IPS DF 6.9 (cell line): ENCODE measurements at places on chromosomes 11 and 22.

DNA sequence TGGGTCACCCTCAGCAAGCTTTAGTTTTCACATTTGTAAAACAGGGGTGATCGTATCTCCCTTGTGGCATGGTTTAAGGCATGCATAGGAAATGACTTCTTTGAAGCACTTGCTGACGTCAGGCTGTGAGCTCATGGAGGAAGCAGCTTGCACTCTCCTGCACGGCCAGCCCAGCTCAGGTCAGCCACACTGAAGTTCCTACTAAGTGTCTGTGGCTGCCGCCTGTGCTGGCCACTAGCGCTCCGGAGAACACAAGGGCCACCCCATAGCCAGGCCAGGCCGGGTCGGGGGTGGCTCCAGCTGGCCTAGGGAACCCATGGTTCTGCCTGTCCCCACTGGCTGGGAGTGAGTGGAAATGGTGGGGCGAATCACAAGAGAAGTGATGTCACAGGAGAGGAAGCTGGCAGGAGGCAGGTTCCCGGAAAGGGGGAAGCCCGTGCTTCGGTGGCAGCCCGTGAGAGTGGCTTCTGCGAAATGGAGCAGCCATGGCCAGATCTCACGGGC is 28.2 kb downstream of the KCTD17 start:
- DNase-seq: no peak
- no peaks in the 10 kb centered on the region for H3K4me1 ChIP-seq

DNA sequence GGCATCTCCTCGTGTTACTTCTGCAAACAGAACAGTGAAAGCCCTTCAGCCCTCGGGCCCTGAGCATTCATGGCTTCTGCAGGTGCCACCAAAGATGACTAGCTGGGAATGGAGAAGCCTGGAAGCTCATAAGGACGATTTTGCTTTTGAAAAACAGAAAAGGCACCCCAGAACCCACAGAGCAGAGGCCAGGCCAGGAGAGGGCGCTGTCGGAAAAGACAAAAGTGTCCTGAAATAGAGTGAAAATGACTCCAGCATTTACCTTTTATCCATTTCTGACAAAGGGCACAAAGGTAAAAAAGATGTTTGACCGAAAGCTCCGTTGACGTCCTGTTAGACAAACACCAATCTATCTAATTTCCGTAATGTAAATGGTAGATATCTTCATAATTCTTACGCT is 37.6 kb downstream of the ZNF195 start:
- no peak overlapping the region for H3K27ac ChIP-seq
- no peaks in the 10 kb centered on the region for H3K4me1 ChIP-seq
- H3K4me3 ChIP-seq: no peak overlapping the region
- DNase-seq: no peak
- H3K27me3 ChIP-seq: no peaks in the 10 kb centered on the region

GRCh38 chr11:130209128-130209932 is 49.7 kb downstream of the ST14 start:
- no peaks in the 10 kb centered on the region for H3K4me1 ChIP-seq
- no peak overlapping the region for H3K4me3 ChIP-seq
- H3K27me3 ChIP-seq: no peaks in the 10 kb centered on the region
- no peak for DNase-seq
- H3K27ac ChIP-seq: no peak overlapping the region

GRCh38 chr22:37340331-37341262 is 58.3 kb downstream of the CYTH4 start:
- no peaks in the 10 kb centered on the region for H3K27me3 ChIP-seq
- DNase-seq: no peak
- no peak overlapping the region for H3K27ac ChIP-seq
- no peak overlapping the region for H3K4me3 ChIP-seq

DNA sequence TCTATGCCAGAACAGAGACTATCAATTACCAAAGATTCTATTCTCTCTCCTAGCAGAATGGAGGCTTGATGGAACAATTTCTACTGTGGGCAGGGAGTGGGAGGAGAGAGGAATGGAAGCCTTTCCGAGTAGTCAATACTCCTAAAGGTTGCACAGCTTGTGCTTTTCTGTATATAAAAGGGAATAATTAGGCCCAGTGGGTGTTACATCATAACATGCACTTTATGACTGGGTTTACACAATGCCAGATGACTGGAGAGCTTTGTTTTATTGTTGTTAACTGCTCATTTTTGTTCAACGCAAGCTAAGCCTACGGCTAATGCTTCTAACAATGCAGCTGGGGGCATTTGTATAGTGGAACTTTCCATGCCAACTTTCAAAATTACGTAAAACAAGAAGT is 2237.9 kb upstream of the RAG2 start:
- DNase-seq: no peak
- no peak overlapping the region for H3K27ac ChIP-seq
- H3K4me3 ChIP-seq: no peak overlapping the region
- no peaks in the 10 kb centered on the region for H3K4me1 ChIP-seq
- H3K36me3 ChIP-seq: no peaks in the 10 kb centered on the region
- H3K27me3 ChIP-seq: no peaks in the 10 kb centered on the region

- H3K4me3 ChIP-seq: no peak overlapping the region
- peaks cover 3% of the 10 kb centered on the region for H3K4me1 ChIP-seq
- H3K27me3 ChIP-seq: no peaks in the 10 kb centered on the region
- no peak for DNase-seq
These were observed 12.4 kb upstream of the SYN3 start for GRCh38 chr22:33070600-33070999.

DNA sequence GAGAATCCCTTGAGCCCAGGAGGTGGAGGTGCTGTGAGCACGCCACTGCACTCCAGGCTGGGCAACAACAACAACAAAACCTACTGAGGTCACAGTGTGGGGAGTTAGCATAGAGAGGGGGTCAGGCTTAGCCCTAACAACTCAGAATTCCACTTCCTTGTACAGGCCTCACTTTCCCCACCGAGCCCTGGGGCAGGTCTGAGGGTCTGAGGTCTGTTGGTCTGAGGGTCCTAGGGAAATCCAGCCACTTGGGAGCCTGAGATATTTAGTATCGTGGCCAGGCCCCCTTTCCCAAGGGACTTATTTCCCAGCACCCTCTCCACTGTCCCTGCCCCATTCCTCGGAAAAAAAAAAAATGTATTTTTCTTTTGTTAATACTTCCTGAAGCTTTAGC is 34.8 kb upstream of the HORMAD2 start:
- no peaks in the 10 kb centered on the region for H3K27me3 ChIP-seq
- no peaks in the 10 kb centered on the region for H3K4me1 ChIP-seq
- H3K27ac ChIP-seq: no peak overlapping the region
- no peaks in the 10 kb centered on the region for H3K36me3 ChIP-seq

DNA sequence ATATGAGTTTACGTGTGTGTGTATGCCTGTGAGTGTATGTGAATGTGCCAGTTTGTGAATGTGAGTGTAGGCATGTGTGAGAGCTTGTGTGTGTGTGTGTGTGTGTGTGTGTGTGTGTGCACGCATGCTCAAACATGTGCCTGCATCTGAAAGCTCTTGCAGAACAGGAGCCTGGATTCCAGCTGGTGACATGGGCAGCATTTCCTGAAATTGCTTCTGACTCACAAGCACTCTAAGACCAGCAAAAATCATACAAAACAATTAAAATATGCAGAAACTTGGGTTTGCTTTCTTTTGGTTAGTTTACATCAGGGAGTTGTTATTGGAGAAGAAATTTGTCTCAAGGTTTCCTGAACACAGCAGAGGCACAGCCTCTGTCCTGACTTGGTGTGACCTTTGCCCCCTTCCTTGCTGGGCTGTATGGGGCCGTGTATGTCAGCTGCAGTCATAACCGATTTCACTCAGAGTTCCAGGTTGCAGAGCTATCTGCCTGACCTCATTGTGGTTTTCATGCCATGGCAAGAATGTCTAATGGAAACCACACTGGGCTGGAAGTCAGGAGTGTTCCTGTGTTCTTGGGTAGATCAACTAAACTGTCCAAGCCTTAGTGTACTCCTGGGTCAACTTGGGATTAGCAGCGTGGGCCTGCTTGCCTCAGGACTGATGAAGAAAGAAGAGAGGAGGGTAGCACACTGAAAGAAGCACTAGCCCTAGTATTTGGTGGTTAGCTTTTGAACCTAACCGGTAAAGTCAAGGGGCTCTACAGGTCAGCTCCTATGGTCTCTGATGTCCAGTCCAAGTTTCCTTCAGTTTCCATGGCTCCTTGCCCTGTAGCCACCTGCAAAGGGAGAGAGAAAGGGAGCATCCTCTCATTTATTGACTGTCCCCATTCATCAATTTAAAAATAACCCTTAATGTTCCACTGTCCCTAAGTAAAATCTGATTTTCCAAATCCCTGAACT is 143.7 kb downstream of the SNX19 start:
- no peaks in the 10 kb centered on the region for H3K36me3 ChIP-seq
- H3K4me3 ChIP-seq: no peak overlapping the region
- H3K4me1 ChIP-seq: no peaks in the 10 kb centered on the region

DNA sequence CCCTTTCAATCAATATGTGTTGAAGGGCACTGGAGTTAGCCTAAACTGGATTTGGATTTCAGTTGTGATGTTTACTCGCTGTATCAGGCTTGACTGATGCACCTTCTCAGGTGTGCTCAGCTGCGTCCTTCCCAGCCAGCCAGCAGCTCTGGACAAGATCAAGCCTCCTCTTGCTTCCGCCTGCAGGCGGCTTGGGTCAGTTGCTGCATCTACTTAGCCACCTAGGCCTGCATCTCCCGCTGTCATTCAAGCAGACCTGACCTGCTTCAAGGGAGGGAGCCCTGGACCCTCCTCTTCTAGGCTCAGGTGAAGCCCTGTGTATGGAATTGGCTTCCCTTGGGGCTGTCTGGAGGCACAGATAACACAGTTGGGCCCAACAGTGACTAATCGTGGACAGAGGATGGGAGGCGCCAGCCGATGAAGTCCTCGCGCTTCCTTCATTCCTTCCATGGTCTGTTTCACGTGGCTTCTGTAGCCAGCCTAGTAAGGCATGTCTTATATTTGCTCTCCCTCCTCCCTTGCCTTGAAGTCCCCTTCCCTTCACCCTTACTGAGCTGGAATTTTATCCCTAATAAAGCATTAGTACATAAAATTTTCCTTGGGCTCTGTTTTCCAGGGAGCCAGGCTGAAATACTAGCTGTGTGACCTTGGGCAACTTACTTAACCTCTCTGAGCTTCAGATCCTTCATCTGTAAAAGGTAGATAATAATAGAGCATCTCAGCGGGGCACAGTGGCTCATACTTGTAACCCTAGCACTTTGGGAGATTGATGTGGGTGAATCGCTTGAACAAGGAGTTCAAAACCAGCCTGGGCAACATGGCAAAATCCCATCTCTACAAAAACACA is 2.1 kb upstream of the LHFPL7 start:
- H3K4me3 ChIP-seq: no peak overlapping the region
- H3K27me3 ChIP-seq: no peaks in the 10 kb centered on the region
- 0 out of 2 replicates have a peak, but pooled peaks cover 5% of the 10 kb centered on the region for H3K4me1 ChIP-seq
- no peaks in the 10 kb centered on the region for H3K36me3 ChIP-seq
- no peak for DNase-seq
- H3K27ac ChIP-seq: no peak overlapping the region

DNA sequence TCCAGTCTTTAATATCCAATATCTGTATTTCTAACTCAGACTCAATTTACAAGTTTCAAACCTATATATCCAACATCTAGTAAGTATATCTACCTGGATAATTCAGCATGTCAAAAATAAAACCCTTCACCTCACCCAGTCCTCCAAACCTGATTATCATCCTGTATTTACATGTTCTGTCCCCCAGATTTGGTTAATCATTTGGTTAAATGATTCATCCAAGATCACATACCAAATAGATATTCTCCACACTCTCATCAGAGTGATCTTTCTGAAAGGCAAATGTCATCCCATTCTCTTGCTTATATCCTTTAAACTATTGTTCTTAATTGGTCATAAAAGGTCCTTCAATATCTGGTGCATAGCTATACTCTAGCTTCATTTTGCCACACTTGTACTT is 199.0 kb downstream of the SOX6 start:
- H3K36me3 ChIP-seq: no peaks in the 10 kb centered on the region
- DNase-seq: no peak
- no peaks in the 10 kb centered on the region for H3K27me3 ChIP-seq
- no peak overlapping the region for H3K27ac ChIP-seq
- H3K4me3 ChIP-seq: no peak overlapping the region
- no peaks in the 10 kb centered on the region for H3K4me1 ChIP-seq

DNA sequence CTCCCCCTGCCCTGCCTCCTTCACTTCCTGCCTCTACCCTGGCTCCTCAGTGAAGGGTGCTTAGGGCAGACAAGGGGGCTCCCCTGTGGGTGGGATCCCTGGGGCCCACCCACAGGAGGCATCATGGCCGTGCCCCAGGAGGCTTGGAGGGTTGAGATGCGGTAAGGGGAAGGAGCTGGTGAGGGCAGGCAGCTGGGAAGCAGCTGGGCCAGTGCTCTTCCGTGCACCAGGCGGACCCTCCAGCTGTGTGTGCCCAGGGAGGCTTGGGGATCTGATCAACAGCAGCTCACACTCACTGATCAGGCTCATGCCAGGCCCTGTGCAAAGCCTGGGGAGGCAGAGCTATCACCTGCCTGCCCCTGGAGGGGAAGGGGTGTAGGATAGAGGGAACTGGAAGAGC is 59.3 kb upstream of the TTLL12 start:
- H3K4me3 ChIP-seq: no peak overlapping the region
- H3K36me3 ChIP-seq: no peaks in the 10 kb centered on the region
- H3K27me3 ChIP-seq: no peaks in the 10 kb centered on the region
- H3K27ac ChIP-seq: no peak overlapping the region

GRCh38 chr11:30889143-30889794 is 303.1 kb upstream of the MPPED2 start:
- H3K4me1 ChIP-seq: no peaks in the 10 kb centered on the region
- no peak overlapping the region for H3K27ac ChIP-seq
- no peaks in the 10 kb centered on the region for H3K36me3 ChIP-seq
- no peaks in the 10 kb centered on the region for H3K27me3 ChIP-seq

DNA sequence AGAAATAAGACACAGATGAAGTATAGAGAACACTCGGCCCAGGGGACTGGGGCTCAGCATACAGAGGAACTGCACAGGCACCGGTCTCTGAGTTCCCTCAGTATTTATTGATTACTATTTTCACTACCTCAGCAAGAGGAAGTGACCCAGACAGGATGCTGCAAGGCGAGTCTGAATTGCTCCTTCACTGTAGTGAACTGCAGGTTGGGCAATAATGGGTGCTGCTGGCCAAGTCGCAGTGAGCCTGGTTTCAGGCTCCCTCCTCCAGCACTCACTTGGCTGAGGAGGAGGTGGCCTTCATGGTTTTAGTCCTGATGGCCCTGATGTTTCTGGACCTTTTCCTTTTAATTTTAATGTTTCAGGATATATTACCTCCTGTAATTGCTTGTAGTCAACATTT is 10.4 kb downstream of the OR52K2 start:
- H3K36me3 ChIP-seq: no peaks in the 10 kb centered on the region
- no peak overlapping the region for H3K4me3 ChIP-seq
- H3K27me3 ChIP-seq: no peaks in the 10 kb centered on the region
- no peak for DNase-seq
- no peaks in the 10 kb centered on the region for H3K4me1 ChIP-seq
- H3K27ac ChIP-seq: no peak overlapping the region

GRCh38 chr11:35066783-35067423 is 72.1 kb upstream of the CD44 start:
- no peaks in the 10 kb centered on the region for H3K27me3 ChIP-seq
- no peaks in the 10 kb centered on the region for H3K4me1 ChIP-seq
- no peaks in the 10 kb centered on the region for H3K36me3 ChIP-seq
- DNase-seq: no peak
